NCI-H2029 (cell line): ENCODE measurements at places on chromosomes 1 and 21.
A peak's percentile ranks its signal among the peaks of the same experiment; 100 is the strongest.

DNA sequence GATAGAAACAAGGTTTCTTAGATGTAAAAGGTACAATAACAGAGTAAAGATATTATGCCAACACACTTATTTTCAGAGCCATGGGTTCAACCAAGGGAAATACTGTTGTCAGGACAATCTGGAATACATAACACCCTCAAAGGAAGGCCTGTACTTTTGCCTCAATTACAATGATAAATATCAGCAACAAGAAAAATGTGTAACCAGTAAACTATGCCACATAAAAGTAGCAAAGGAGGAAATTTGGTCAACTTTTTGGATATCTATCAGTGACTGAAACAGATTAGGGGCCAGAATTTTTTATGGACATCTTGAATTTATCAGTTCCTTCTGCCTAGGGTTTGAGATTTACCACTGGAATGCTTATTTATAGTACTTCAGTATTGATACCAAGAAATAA, 24.6 kb upstream of the RAP1GAP start:
- no peak for DNase-seq

GRCh38 chr1:8926707-8927694, 18.7 kb upstream of the CA6 start:
- no peak for DNase-seq

GRCh38 chr1:180519846-180520245, 17.5 kb upstream of the ACBD6 start:
- DNase-seq: no peak

DNA sequence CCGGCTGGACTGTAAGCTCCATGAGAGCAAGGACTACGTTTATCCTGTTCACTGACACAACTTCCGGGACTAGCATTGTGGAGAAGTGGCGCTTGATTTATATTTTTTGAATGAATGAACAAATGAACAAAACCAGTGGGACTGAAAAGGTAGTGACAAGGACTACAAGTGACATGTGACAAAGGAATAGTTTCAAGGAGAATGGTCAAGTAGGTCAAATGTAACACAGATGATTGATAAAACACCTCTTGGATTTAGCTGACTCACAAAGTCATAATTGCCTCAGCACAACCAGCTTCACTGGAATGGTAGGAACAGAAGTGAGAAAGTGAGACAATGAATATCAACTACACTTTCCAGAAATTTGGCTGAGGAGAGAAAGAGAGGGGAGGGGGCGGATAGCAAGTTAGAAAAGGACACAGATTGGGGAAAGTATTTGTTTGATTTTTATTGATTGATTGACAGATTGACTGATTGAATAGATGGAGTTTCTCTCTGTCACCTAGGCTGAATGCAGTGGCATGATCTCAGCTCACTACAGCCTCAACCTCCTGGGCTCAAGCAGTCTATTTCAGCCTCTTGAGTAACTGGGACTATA, 14.2 kb downstream of the MTF1 start:
- DNase-seq: no peak

- DNase-seq: no peak
Measured at GRCh38 chr1:24409535-24409934, 4.0 kb downstream of the STPG1 start.

GRCh38 chr1:230713915-230714764, at the start of gene AGT:
TSS of gene AGT (minus strand) at chr1:230714122. CDS start at chr1:230710823, 3,299 bp downstream.
- DNase-seq: peak; percentile 22

GRCh38 chr1:1024771-1025699, 5.1 kb downstream of the AGRN start:
- no peak for DNase-seq

- DNase-seq: no peak
Measured at GRCh38 chr1:32896451-32896850, 4.7 kb downstream of the TMEM54 start.

GRCh38 chr1:16138772-16139221, 17.1 kb downstream of the EPHA2 start:
- no peak for DNase-seq

GRCh38 chr1:234725177-234726132, 115.5 kb upstream of the IRF2BP2 start:
- peak; percentile 57 for DNase-seq

- DNase-seq: peak; percentile 93
Measured at GRCh38 chr1:159817276-159818041, 9.2 kb upstream of the SLAMF8 start.

DNA sequence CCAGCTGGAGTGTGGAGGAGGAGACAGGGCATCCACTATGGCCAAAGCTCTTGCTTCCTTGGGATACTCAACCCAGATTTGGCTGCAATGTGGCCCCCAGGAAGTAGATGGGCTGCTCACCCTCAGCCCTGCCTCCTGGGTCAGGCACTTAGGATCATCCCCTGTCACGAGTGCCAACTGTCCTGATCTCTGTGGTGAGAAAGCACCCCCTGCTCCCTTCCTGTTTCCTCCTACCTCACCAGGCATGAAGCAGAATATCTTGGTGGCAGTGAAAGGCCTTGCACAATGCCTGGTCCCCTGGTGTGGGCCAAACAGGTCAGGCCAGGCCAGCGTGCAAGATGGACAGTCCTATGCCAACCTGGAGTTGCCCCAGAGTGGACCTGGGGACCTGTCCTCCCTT, 211.7 kb downstream of the GRIK3 start:
- DNase-seq: no peak

DNA sequence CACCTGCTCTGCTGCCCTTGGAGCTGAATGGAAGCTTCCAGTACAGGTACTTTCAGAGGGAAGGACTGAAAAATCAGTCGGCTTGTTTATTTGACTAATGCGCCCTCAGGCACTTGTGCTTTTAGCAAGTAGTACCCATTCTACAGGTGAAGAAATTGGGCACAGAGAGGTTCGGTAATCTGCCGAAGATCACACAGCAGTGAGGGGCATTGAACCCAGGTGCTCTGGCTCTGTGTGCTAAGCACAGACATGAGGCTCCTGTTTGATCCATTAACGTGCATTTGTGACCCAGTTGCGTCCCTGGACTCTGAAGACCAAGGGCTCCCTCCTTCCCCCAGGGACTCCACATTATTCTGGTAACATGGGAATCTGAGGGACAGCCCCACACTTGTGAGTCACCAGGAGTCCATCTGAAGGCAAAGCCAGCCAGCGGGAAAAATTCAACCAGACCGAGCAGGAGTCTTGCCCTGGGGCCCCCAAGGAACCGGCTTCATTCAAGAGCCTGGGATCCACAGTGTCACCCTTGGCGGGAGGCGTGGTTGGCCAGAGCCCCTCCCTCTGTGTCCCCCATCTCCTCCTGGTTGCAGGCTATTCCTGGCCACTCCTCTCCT, 192.4 kb upstream of the ARHGEF16 start:
- DNase-seq: no peak

- DNase-seq: no peak
Measured at GRCh38 chr1:51636764-51637522, 20.1 kb downstream of the OSBPL9 start.

- no peak for DNase-seq
Measured at GRCh38 chr1:78543941-78544643, 53.3 kb downstream of the PTGFR start.

- DNase-seq: no peak
Measured at GRCh38 chr1:113439277-113439670, 49.0 kb downstream of the MAGI3 start.

GRCh38 chr1:197783510-197783948, 8.2 kb upstream of the DENND1B start:
- DNase-seq: no peak

DNA sequence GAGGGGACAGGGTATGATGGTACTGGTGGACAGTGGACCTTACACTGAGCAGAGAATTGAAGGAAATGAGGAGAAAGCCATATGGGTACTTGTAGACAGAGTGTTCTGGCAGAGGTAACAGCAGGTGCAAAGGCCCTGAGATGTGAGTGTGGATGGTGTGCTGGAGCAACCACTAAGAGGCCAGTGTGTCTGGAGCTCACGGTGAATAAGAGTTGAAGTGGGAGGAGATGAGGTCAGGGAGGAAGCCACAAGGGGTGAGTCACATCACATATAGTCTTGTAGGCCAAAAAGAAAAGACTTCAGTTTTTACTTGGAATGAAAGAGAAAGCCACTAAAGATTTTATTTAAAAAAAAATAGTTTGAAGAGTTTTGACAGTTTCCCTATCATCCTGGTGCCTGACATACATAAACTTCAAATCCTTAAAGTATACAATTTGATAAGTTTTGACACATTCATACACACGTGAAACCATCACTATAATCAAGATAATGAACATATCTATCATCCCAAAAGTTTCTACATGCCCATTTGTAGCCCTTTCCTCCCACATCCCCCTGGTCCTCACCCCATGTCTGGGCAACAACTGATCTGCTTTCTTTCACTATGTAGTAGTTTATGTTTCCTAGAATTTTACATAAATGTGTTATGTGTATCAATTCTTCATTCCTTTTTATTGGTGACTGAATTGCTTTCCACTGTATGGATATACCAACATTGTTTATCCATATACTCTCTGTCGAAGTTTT, 148.4 kb downstream of the GPATCH2 start:
- DNase-seq: no peak

DNA sequence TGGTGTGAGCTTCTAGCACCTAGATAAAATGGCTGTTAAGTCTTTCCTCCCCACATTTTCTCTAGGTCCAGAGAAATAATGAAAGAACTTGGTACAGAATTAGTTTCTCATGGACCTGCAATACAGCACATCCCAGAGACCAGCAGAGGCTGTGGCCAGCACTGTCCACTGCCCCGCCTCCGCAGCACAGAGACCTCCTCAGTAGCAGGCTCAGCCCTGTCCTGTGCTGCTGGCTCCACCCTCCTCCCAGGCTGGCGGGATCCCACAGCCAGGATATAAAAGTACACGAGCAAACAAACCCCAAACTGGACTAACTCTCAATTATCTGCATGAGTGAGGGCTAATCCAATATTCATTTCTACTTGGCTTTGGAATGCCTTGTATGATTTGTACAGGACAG, 401.5 kb downstream of the RPS6KC1 start:
- DNase-seq: no peak

- peak; percentile 63 for DNase-seq
Measured at GRCh38 chr1:59926381-59927123, at the start of gene CYP2J2. TSS of gene CYP2J2 (minus strand) at chr1:59926773. CDS start at chr1:59926746, 27 bp downstream.

- DNase-seq: no peak
Measured at GRCh38 chr1:26025517-26025916, 3.9 kb downstream of the EXTL1 start.

DNA sequence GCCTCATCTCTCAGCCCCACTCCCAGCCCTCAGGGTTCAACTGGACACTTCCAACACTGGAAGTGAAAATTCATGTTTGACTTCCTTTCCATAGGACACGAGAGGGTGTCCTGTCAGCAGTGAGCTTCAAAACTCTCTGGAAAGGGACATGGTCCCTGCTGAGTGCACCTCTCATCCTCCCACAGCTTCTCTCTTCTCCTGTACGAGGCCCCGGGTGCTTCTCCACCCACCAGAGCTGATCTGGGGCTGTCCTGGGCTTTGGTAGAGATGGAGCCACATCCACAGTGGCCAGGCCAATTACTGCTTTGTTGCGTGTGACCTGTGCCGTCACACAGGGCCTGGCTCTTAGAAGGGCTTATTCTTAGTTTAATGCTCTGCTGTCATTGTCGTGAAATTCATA, 182.3 kb downstream of the RRAGC start:
- DNase-seq: no peak

- DNase-seq: no peak
Measured at GRCh38 chr21:42113926-42114409, 42.9 kb downstream of the UMODL1 start.

- no peak for DNase-seq
Measured at GRCh38 chr1:100969327-100969726, 56.3 kb downstream of the DPH5 start.

DNA sequence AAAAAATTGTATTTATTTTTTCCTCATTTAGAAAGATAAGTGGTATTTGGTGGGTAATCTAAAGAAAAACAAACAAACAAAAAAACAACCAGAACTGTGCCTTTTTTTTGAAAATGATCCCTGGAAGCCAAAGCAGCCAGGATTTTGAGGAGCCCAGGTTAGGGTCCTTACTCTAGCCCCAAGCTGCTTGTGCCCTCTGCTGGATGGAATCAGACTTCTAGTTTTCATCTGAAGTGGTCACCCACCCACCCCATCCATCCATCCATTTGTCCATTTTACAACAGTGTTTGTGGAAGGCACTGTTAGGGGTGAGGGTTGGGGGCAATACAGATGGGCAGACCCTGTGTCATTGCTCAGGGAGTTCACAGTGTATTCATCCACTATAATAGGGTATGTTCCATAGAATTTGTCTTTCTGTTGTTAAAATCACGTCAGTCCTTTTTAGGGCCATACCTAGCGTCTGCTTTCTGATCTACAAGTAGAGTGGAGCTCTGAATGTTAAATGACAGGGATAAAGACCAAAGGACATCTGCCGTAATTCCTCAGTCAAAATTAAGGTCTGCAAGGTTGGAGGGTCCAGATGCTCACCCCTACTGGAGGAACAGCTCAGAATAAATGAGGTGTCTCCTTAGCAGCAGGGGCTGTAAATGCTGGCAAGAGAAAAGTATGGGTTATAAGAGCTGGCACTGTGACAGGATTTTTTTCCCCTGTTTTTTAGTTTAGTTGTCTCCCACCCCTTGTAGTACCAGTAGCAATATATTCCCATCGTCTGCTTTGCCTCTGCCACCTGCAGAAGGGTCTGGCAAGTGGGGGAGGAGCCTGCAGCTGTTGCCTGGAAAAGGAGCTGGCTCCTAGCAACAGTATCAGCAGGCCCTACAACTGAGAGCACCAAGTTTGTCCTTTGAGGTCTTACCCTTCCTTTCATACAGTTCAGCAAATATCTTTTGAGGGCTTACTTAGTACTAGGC, 3.2 kb downstream of the LRRC42 start:
- peak; percentile 48 for DNase-seq

GRCh38 chr1:172742599-172743500, 83.9 kb downstream of the FASLG start:
- no peak for DNase-seq

DNA sequence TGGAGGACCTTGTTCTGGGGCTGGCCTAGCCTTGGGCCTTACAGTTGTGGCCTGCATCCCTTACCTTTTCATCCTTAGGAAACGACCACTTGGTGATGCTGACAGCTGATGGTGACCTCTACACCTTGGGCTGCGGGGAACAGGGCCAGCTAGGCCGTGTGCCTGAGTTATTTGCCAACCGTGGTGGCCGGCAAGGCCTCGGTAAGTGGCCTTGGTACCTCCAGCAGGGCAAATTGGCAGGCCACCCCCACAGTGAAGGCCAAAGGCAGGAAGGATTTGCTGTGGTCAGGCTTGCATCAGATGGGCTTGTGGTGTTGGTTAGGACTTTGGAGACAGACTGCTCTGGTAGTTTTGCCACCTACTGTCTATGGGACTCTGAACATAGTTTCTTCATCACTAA, 17.7 kb upstream of the TRNAU1AP start:
- no peak for DNase-seq

DNA sequence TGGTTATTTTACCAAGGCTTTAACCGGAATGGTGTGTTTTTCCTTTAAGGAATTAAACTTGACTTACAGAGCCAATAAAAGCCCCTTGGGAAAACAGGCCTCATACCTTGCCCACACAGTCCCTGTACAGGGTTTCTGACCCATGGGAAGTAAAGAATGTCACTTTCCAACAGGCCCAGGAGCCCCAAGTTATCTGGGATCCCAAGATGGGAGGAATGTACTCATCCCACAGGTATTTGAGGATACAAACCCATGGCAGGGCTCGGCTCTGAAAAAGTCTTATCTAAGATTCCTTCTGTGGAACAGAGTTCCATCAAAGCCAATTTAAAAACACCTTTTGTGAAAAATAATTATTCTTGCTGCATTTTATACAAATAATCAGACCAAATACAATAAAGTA, 15.3 kb upstream of the COX20 start:
- no peak for DNase-seq
